NCI-H524 treated with DMSO at 0.1 percent for 48 hours (cell line): ENCODE measurements at places on chromosomes 11 and 22.

DNA sequence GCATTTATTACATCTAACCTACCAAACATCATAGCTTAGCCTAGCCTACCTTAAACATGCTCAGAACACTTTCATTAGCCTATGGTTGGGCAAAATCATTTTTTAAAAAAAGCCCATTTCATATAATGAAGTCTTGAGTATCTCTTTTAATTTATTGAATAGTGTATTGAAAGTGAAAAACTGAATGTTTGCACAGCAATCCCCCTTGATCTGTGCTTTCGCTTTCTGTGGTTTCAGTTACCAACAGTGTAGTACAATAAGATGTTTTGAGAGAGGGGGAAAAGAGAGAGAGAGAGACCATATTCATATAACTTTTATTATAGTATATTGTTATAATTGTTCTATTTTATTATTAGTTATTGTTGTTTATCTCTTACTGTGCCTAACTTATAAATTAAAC, 8.4 kb upstream of the MAP6 start:
- no peak for DNase-seq

DNA sequence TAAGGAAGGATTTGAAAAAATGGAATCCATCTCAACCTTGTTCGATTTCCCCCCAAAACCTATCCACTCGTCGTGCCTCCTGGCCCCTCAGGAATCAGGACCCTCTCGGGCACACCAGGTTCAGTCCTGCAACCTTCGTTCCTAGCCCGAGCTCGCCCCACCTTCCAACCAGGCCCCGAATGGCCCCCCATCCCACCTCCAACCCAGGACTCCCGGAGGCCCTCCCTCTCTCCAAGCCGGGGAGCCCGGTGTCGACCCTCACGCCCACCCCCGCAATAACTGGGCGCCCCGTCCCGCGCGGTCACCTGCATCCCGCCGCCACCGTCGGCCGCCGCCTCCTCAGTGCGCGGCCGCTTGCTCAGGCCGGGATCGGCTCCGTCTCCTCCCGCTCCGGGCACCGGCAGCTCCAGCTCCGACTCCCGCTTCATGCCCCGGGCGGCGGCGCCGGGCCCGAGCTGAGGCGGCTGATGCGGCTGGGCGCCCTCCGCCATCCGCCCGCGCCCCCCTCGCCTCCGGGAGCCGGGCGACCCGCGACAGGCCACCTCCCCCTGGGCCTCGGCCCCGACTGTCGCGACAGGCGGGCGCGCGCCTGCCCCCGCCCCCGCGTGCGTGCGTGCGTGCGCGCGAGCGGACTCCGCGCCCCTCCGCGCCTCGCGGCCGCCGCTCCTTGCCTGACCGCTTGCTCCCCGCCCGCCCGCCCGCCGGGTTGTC, 534 bp downstream of the RBFOX2 start:
- DNase-seq: no peak

- no peak for DNase-seq
Observed at GRCh38 chr22:36367066-36367465, 20.7 kb downstream of the MYH9 start.

DNA sequence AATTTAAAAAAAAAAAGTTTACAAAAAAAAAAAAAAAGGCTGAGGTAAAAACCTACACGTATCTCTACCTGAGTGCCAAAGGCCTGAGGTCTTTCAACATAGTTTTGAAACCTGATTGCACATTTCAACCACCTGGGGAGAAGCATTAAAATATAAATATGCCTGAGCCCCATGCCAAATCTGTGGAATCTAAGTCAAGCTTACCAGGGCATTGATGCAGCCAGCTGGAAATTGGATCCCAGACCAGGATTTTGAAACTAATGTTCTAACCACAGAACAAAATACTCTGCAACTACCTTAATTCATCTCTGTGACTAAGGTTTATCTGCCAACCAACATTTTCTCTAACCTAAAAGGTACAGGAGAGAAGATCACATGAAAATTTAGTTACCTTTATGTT, 38.8 kb upstream of the CHRNA10 start:
- no peak for DNase-seq

DNA sequence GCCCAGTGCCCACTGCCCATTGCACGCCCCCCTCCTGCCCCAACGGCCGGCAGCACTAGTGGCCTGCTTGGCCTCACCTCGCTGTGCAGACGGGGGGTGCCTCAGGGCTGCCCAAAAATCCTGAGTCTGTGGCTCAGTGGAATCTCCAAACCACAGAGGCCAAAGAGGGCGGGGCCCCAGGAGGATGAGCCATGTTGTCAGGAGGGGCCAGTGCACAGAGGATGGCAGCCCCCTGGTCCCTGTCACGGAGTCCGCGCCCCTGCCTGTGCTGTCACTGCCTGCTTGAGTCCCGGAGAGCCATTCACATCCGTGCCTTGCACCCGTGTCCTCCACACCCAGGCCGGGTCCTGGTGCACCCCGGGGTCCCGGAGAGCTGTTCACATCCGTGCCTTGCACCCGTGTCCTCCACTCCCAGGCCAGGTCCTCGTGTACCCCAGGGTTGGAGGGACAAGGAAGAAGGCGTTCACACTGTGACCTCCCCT, 36.4 kb upstream of the MUC5AC start:
- DNase-seq: no peak

- DNase-seq: no peak
Observed at GRCh38 chr11:119873761-119874421, 144.9 kb upstream of the NECTIN1 start.

DNA sequence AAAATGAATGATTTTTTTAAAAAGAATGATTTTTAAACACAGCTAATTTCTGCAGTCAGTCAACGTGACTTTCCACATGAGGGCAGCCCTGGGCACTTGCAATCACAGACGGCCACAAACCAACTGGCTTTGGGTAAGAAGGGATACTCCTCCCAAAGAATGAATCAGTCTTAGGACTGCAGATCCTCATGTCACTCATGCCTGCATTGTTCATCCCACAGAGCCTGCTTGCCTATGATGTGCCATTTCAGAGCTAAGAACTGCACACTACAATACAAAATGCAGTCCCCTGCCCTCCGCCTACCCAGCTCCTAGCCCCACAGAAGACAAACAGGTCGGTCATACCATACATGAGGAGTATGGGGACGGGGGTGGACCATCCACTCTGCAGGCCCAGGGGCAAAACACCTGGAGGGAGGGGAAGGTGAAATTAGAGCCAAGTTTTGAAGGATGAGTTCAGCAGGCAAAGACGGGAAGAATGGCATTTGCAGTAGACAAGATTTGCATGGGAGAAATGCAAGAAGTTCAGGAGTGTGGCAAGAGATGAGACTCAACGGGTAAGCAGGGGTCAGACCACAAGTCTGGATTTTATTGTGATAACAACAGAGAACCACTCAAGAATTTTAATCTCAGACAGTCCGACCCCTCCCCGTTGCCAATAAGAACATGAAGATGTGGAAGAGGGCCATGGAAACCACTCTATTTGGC, 24.7 kb downstream of the PACSIN2 start:
- no peak for DNase-seq

- no peak for DNase-seq
Observed at GRCh38 chr22:43228863-43229262, 41.9 kb upstream of the TTLL12 start.

DNA sequence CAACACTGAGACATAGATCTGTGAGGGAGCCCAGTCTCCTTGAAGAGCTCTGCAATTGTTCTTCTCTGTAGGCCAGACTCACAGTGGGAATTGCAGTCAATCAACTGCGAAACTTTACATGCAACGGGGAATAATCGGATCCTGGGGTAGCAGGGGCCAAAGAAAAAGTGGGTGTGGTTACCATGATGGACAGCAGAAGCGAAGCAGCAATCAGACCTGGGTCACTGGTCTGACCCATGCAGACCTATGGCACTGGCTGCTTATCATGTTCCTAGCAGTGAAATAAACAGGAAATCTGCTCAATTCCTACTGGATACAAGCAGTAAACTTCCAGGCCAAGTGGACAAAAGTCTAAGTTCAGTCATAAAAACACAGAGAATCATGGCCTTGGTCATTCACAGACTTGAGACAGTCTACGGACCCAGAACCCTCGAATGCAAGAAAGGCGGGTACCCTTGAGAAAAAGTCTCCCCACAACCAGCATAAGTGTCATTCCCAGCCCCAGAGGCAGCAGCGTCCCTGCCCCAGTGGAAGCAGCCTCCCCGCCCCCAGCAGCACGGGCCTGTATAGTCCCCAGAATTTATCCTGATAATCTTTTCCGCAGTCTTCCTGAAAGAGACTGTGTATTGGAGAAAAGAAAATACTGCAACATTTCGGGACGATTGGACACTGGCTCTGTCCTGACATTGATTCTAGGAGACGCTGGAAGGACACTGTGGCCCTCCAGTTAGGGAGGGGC, 34.6 kb downstream of the ASCL2 start:
- no peak for DNase-seq

DNA sequence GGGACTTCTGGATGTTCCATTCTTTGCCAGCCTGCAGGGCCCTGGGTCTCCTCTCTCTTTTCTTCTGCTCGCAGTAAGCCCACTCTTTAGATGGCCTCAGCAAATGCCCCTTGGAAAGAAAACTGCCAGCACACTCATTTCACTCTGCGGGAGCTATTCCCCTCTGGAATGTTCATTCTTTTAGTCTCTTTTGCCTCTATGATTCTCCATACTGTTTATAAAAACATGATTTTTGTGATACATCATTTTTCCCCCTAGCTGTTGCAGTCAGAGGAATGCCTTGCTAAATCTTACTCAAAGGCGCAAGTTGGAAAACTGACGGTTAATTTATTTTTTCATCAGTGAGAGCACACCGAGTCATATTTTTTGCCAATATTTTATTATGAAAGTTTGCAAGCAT, 184.9 kb downstream of the SNX19 start:
- DNase-seq: no peak

GRCh38 chr11:122743949-122744348, 88.4 kb downstream of the UBASH3B start:
- no peak for DNase-seq

DNA sequence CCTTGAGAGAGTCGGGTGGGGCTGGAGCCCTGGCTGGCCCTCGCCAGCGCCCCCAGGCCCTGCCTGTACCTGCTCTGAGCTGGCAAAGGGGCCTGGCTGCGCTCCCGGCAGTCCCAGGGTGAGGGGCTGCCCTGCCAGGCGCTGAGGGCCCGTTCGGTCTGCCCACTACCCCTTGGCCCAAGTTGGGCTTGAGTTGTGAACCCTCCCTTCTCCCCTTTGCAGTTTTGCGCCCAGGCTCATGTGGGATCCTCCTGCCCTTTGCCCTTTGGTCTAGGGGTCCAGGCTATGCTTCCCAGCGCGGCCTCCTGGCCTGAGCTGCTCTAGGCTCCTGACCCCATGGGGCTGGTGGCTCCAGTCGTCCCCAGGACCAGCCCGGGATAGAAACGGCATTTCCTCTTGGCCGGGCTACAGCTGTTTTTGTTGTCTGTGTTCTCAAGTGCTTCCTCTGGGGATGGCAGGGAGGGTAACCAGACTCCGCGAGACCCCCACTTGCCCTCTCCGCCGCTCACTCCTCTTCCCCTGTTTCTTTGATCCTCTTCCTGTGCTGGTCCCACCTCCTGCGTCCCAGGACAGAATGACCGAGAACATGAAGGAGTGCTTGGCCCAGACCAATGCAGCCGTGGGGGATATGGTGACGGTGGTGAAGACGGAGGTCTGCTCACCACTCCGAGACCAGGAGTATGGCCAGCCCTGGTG, 34.9 kb downstream of the PRDM11 start:
- no peak for DNase-seq

DNA sequence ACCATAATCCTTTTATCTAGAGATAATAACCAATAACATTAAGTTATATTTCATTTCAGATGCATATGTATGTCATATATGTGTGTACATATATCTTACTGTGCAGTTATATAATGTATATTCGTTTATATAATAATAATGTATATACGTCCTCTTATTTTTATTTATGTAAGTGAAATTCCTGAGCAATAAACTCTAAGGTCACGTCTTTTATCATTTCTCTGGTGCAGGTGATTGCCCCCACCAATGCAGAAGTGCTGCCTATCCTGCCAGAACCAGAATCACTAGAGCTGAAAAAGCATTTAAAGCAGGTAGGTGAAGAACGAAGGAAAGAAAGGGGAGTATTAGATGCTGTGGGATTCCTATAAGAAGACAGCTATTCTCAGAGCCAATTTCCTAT, 8.8 kb downstream of the MADD start:
- no peak for DNase-seq

DNA sequence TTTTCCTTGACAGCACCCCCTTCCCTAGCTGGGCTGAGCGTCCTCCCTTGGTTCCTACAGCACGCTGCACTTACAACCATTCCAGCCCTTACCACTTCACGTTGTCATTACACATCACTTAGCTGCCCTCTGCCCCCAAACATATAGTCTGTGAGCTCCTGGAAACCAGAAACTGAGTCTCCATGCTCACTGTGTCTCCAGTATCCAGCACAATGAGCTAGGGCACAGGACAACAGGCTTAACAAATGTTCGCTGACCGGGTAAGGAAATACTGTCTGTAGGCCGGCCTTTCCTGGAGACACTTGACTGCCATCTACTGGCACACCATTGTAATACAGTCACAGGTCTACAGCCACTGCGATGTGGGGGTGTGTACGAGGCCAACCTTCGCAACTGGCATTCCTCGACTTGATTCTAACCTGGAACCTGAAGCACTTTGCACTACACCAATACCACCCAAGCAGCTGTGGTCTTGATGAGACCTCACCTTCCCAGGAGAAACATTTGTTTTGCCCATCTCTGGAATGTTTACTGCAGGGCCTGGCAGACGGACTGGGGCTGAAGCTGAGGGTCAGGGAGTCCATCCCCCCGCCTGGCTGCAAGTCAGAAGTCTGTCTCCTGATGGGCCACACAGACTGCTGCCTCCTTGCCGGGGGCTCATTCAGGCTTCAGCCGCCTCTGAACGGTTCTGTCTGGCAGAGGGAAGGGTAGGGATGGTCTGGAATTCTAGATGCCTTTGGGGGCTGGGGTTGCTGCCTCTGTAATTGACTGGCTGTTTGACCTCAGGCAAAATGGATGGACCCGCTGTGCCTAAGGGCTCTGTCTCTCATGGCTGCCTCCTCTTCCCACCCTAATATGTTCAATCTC, 72.0 kb downstream of the SYN3 start:
- DNase-seq: peak; percentile 19

DNA sequence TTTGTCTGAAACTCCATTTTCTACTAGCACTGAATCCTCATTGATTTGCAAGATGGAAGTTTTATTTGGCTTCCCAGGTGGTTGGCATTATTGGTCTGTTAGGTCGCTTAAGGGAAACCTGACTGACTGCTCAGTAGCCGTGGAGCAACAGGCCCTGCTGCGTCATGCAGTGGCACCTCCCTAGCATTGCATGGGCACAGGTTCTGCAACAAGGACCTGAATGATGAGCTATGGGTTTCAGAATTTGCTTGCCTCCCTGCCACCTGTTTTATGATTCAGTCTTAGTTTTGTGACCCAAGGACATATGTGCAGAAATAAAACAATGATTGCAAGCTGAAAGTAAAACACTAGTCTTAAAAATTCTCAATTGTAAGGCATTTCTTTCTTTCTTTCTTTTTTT, 128.5 kb downstream of the SLC1A2 start:
- DNase-seq: no peak

- no peak for DNase-seq
Observed at GRCh38 chr11:70567680-70568034, 169.3 kb downstream of the CTTN start.

GRCh38 chr22:19122752-19123492, 710 bp upstream of the DGCR2 start:
- DNase-seq: no peak
